ENCODE measurements at places on chromosomes 12 and 14.

DNA sequence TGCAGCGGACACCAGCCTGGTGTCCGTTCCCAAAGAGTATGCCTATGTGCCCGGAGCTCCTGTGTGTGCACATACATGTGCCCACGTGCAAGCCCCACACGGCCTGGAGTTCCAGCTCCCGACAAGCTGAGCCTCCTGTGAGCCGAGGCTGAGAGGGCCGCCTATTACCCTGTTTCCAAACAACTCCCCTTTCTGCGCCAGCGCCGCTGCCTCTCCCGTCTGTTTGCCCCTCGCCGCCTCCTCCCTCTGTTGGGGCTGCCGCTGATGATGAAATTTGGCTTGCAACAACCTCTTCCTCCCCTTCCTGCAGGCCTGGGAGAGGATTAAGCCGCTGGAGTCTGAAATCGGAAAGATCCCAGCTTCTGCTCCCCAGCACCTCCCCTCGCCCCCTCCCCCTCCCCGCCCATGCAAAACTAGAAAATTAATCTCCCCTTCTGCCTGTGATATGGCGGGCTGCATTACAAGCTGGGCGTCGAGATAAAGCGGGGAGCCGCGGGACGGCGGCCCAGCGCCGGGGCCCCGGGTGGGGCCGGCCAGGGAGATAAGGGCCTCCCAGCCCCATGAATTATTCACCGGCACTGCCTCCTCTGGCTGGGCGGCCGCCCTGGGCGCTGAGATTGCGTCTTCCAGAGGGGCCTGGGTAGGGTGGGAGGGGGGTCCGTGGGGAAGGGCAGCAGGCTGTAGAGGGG lies 6.8 kb upstream of the ASIC1 start:
- DNase-seq, result peak; percentile 69

DNA sequence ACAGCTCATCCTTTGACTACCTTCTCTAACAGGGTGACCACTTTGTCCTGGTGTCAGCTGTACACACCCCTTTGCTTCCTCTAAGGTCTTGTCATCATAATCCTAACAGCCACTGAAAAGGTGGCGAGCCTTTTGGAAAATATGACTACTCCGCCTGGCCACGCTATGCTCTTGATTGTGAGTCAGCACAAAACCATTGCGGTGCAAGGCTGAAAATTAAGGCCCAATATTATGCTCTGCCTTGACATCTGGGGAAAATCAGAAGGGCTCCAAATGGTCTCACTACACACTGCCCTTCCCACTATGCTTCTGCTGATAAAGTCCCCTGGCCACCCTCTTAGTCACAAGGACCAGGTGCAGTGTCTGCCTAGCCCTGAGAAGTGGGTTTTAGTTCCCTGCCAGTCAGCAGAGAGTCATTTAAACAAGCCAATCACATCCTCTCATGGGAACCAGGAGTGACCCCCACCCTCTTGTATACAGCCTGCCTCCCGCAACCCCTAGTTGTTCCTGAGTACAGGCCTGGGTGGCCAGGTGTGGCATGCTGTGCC lies 34.3 kb downstream of the FGD6 start:
- no peak for DNase-seq

- DNase-seq, result no peak
Measured at GRCh38 chr12:78414071-78414470, 450.5 kb upstream of the SYT1 start.

GRCh38 chr12:109771746-109772621 lies 58.4 kb downstream of the FAM222A start:
- no peak for DNase-seq

GRCh38 chr14:55645845-55646832 lies 66.1 kb downstream of the KTN1 start:
- no peak for DNase-seq

- DNase-seq, result peak; percentile 34
Measured at GRCh38 chr12:50057000-50057841, at the start of gene ASIC1. ASIC1 (plus strand) TSS chr12:50057596; CDS start chr12:50058767, 1,171 bp downstream.

- no peak for DNase-seq
Measured at GRCh38 chr14:100755649-100756048, 29.0 kb downstream of the DLK1 start.

DNA sequence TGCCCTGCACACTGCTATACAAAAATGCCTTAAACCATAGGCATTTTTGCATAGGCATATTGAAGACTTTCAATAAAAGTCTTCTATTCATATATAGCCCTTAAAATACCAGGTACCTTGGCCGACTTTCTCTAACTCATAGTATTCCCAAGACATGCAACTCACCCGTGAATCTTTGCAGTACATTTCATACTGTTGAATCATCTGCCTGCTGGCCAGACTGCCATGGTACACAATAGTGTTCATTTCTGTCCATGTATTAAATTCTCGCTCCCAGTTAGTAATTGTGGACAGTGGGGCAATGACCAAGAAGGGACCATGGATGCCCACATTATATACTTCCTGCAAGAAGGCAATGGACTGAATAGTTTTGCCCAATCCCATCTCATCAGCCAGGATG lies 24.3 kb upstream of the SUPT16H start:
- DNase-seq, result no peak

DNA sequence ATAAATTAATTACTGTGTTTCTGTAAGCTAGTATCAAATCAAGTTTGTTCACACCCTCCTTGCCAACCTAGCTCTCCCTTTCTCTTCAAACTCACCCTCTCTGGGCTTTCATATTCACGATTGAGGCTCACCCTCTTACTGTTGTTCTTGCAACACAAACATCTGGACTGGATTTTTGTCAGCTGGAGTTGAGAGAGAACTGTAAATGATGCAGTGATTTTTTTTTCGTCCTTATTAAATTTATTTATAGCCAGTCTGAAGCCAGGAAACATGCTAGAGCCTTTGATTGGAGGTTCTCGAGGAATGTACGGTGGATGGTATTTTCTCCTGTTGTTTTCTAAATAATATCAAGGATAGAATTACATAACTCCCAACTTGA lies 485.1 kb downstream of the ZFP36L1 start:
- no peak for DNase-seq

GRCh38 chr12:2017546-2018337 lies 13.5 kb upstream of the DCP1B start:
- no peak for DNase-seq

DNA sequence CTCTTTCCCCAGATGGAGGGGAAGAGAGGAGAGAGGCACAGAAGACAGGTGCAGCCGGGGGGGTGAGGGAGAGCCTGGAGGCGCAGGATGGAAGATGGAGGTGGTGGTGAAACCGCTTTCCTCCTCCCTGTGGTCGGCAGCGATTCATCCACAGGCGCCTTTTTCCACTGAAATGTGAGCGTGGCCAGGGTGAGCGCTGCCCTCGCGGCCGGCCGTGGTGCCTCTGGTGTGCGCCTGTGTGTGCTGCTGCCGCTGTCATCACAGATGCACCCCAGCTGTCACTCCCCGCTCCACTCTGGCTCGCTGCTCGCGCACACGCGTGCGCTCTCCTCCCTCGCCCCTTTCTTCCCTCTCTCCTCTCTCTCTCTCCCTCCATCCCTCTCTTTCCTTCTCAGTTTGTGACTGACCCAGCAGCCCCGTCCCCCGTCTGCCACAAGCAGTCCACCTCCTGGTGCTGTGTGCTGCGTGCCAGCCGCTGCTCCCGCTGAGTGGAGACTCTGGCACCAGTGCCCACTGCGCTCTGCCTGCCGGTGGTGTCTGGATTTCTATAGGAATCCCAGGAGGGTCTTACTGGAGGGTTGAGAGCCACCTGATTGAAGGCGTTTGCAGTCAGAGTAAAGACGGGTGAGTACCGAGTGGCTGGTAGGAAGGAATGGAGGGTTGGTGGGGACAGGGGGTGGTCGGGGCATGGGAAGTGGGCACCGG lies at the start of gene LRTM2:
Gene LRTM2, plus strand, starts transcription at position 375 of the 705 bp plus-strand sequence. CDS start 7,584 bp downstream, outside the sequence.
- peak; percentile 71 for DNase-seq

DNA sequence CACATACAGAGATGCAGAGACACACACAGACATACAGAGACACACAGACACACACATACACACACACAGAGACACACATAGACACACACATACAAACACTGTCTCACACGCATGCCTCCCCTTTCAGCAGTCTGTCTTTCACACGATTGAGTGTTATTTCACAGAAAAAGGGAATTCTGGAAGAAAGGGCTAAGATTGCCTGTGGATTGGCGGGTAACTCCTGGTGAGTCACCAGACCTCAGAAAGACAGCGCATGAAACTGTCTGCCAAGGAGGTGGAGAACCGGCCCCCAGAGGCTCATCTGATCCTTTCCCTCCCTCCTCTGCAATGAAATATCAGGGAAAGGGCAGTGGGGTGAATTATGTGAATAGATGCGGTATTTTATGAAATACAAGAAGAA lies 127.2 kb upstream of the GSC start:
- DNase-seq, result no peak

- no peak for DNase-seq
Measured at GRCh38 chr14:96380735-96381134, 11.2 kb upstream of the AK7 start.

GRCh38 chr12:84661786-84662185 lies 250.8 kb downstream of the SLC6A15 start:
- DNase-seq, result no peak

Data from NCI-H1694 treated with DMSO at 0.1 percent for 48 hours (cell line).